ENCODE measurements at places on chromosomes 5 and 9.

- DNase-seq = peak; percentile 47
These were observed 13.2 kb downstream of the TICAM2 start for GRCh38 chr5:115589043-115589442.

DNA sequence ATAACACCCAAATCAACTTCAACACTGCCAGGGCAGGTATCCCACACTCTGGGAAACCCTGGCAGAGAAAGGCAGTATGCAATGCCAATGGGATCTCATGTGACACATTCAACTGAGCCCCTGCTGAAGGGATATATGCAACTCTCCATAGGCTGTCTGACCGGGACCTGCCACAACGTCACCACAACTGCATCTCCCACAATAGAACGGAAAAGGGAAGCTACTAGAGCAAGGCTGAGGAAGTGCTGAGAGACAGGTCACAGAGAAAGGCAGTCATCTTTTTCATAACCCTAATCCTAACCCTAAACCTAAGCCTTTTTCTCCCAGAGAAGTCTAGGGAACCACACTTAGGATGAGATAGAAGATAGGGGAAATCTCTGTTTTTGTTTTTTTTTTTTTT is 345.9 kb upstream of the CD180 start:
- DNase-seq = no peak

DNA sequence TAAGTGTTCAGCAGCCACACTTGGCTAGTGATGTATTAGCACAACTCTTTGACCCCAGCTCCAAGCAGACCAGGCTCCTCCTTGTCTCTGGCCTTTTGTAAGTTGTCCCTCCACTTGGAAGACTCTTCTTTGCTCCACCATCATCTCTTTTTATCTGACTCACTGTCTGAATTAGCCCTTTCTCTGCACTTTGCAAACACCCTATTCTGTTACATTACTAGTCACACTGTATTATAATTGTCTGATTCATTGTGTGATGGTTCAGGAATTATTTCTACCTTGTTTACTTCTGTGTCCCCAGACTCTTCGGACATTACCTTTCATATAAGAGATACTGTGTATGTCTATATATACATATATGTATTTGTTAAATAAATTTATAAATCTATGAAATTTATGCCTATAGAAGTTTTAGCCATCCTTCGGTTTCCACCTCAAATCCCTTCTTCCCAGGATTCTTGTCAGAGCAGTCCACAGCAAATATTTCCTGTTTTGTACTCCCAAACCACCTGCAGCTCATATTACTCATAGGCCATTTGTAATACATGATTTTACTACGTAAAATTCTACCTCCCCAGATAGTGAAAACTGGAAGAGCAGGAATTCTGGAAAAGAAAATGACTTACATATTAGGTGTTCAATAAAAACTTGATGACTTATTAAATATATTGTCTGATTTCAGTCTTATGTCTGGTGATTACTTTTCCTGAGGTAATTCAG is 69.0 kb downstream of the MTAP start:
- no peak for DNase-seq

- DNase-seq = peak; percentile 68
These were observed 85.6 kb downstream of the DAB2IP start for GRCh38 chr9:121736934-121737462.

GRCh38 chr5:38551030-38552017 is 5.1 kb downstream of the LIFR start:
- DNase-seq = no peak

- peak; percentile 81 for DNase-seq
These were observed 118.8 kb upstream of the RPS23 start for GRCh38 chr5:82396871-82397514.

DNA sequence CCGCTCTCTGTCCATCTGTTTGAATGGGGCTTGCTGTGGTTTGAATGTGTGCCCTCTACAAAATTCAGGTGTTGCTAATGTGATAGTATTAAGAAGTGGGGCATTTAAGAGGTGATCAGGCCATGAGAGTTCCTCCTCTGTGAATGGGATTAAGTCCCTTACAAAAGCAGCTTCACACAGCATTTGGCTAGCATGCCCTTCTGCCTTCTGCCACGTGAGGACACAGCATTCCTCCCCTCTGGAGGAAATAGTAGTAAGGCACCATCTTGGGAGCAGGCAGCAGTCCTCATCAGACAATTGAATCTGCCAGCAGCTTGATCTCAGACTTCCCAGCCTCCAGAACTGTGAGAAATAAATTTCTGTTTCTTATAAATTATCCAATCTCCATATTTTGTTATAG is 540.2 kb downstream of the CSNK1G3 start:
- DNase-seq = no peak

GRCh38 chr9:118618084-118618483 is 751.2 kb downstream of the BRINP1 start:
- DNase-seq = no peak

- no peak for DNase-seq
These were observed 530.5 kb downstream of the SEMA5A start for GRCh38 chr5:9015260-9015936.

DNA sequence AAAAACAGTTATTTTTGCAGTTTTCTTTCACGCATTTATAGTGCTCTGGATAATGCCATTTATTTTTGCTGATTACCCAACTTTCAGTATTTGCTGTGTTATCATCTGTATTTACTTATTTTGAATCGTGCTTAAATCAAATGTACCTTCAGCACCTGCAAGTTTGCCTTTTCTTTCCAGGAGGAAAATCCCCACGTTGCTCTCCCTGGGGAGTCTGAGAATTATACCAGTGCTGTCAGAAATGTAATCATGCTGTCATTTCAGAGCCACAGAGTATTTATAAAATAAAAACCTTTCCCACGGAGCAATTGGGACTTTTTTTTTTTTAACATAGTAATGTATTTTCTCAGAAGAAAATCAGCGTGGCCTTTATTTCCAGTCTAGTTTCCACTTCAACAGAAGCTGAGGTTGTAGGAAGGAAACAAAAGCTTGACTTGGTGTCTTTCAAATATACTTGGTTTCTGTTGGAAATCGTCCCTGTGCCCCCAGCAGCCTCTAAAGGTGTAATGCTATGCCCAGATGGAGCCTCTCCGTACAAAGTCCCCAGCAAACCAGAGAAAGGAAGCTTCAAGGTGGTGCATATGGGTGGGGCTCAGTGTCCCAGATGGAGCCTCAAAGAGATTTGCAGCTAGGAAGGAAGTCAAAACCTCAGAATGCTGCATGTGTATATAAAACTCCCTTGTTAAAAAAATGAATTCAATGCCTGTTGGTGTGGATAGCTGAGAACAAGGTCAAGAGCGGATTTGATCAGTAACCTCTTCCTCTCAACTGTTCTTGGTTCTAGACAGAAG is 2.1 kb downstream of the GPR150 start:
- DNase-seq = no peak

- DNase-seq = no peak
These were observed 212.6 kb downstream of the SPATA31D1 start for GRCh38 chr9:82201196-82201595.

GRCh38 chr9:81636255-81636599 is 53.1 kb downstream of the TLE1 start:
- DNase-seq = no peak

DNA sequence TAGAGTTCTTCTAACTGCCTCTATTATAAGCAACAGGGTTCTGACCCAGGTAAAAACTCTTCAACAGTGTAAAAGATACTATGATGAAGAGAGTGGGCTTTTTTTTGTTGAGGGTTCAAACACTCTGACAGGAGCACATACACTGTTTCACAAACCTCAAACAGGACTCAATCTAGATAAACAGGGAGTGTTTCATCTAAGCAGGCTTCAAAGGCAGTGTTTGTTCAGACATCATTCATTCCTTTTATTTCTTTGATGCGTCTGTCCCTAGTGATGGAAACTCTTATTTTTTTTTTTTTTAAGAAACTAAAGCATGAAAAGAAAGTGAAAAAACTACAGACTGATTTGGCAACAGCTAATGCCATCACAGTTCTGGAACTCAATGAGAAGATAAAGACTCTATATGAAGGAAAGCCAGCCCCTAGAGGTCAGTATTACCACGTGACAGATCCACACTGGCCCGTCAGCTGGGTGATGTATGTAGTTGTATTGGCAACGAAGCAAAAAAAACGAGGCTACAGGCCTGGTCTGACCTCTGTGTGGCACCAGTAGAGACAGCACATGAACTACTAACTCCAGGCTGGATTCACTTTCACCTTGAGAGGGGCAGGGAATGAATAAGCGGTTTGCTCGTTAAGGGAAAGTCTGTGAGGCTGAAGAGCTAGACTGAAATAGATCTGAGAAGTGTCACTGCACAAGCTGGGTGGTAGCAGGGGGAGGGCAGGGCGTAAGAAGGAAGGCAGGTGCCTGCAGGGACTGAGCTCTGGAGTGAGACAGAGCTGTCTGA is 172.2 kb downstream of the CCDC192 start:
- peak; percentile 53 for DNase-seq

DNA sequence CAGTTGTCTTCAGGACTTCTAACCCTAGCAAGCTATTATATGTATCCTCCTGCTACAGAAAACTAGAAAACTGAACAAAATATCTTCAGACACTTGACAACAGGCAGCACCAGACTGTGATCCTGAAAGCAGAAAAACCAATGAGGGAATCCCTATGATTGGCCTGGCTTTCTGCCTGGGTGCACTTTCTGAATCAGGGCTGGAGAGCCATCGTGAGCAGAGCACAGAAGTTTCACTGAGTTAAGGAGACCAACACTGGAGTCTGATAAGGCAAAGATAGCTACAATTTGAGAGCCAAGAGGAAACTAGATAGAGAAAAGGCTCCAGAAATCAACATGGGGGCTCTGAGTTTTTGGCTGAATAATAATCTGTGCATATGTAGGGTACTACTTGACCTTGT is 106.5 kb downstream of the FANCC start:
- DNase-seq = no peak

- DNase-seq = no peak
These were observed 87.9 kb downstream of the FBXL7 start for GRCh38 chr5:15587916-15588315.

DNA sequence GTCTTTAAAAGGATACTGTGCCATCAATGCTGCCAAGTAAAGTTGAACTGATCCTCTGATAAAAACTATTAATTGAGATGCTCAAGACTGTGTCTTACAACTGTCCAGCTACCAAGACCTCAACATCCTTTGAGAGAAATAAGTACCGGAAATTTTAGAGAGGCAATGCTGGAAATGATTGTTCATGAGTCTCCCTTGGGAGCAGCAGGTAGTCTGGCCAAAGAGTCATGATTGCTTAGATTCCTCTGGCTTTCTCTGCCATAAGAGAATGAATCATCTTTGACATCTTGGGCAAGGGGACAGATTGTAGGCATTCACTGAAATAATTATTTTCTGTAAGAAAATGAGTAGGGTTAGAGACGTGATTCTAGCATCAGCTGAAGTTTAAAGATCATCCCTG is 466.6 kb upstream of the DAB2 start:
- no peak for DNase-seq

- DNase-seq = no peak
These were observed 134.6 kb downstream of the DENND1A start for GRCh38 chr9:123795336-123795735.

DNA sequence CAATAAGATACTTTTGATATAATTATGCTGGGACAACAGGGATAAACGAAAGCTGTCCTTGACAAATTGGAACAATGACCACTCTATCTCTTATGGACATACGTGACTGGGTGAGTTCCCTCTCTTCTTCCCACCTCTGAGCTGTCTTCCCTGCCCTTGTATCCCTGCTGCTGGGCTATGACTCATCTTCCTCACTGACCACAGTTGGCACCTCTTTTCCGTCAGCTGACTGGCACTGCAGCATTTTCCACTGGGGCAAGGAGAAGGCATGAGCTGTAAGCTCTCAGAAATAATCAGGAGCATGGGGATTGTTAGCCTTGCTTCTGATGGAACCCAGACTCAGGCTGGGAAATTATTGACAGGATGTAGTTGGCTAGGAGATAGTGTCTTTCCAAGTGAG is 48.7 kb downstream of the PCSK1 start:
- peak; percentile 62 for DNase-seq

- no peak for DNase-seq
These were observed 141.8 kb downstream of the MUSK start for GRCh38 chr9:110810262-110810976.

- DNase-seq = no peak
These were observed 16.2 kb downstream of the PCDH12 start for GRCh38 chr5:141941779-141942178.

- DNase-seq = no peak
These were observed 66.9 kb downstream of the ZCCHC7 start for GRCh38 chr9:37187292-37187691.

- no peak for DNase-seq
These were observed 28.6 kb upstream of the CPEB4 start for GRCh38 chr5:173859408-173860159.

DNA sequence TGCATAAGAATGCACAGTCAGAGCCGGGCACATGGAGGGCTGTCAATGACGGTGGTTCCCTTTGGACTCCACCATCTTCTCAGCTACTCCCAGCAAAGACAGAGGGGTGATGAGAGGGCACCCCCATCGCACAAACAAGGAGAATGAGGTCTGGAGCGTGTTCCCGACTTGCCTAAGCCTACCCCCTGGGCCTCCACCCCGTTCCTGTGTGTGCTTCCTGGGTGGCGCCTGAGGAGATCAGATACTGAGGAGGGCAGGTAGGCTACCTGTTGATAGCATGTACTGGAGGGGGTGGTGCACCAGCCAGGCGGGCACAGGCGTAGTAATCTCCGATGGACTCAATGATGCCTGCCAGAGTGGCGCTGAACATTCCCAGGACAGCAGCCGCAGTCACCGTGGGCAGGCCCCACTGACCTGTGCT is 4.1 kb downstream of the SLC23A1 start:
- DNase-seq = no peak

DNA sequence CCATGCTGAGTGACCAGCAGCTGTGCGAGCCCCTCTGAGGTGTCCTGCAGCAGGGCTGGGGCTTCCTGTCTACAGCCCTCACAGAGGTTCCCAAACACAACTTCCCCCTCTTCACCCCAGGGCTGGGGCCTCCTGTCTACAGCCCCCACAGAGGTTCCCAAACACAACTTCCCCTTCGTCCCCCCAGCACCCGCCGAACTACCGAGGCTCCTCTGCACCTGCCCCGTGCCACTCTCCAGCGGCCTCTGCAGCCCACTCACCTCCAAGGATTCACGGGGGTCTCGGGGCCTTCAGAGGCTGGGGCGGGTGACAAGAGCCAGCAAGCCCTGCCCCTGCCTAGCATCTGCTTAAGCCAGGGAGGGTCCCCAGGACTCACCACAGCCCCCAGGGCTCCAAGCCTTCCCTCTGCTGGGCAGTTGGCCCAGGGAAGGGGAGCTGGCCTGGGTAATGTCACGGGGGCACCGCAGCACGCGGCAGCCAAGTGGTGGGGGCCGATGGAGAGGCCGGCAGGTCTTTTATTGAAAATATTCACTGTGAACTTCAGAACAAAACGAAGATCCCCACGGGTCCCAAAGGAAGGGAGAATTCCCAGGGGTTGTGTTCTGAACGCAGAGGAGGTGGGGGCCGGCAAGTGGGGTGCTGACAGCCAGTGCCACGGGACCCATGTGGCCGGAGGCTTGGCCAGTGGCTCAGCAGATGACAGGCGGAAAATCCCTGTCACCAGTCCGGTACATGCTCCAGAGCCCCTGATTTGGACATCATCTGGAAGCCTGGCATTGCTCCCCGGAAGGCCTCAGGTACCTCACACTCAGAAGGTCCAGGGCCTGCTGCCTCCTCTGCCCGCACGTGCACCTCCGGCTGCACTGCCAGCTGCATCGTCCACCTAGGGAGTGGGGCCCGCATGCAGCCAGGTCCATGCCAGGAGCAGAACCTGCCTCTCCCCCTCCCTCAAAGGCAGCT is 125.3 kb downstream of the ADAMTS2 start:
- DNase-seq = peak; percentile 29

Data from Right ventricle myocardium superior (tissue), 1 donor.